Naive thymus-derived CD4-positive, alpha-beta T cell (primary cell): ENCODE measurements at places on chromosomes 7 and 10. TPM values are rescaled to one million over a fixed set of nuclear protein-coding genes. Genes with fewer than 3 reads are reported as not detected.

DNA sequence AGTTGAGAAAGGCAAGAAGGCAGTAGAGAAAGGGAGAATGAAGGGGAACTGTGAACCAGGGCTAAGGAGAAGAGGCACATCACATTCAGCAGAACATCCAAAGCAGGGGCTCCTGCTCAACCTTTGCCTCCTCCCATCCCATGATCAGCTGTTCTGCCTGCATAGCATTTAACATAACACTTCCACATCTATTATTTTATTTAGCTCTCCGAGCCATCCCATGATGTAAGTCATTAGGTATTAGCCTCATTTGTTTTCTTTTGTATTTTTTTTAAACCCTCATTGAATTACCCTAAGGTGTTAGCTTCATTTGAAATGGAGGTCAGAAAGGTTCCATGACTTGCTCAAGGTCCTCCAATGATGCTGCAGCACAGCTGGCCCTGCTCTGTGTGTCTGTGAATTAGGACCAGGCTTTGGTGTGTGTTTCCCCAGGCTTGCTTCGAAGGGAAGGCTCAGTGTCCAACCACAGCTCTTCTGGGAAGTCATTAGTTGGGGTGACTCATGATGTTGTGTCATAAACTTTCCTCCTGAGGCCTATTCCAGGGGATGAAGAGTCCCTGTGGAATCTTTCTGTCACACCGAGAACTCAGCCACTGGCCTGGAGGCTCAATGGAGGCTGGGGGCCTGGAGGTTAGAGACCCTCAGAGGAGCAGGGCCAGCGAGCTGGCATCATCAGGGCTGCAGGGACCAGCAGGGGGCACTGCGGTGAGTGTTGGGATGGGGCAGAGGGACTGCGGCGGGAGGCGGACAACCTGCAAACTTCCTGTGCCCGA lies 16.5 kb downstream of the NPFFR1 start:
- H3K27me3 ChIP-seq, result no peaks in the 10 kb centered on the region
- H3K4me1 ChIP-seq, result no peaks in the 10 kb centered on the region
- no peak overlapping the region for H3K27ac ChIP-seq
- H3K36me3 ChIP-seq, result no peaks in the 10 kb centered on the region

- H3K4me3 ChIP-seq, result no peak overlapping the region
- no peaks in the 10 kb centered on the region for H3K27me3 ChIP-seq
- H3K27ac ChIP-seq, result no peak overlapping the region
- H3K36me3 ChIP-seq, result no peaks in the 10 kb centered on the region
- no peaks in the 10 kb centered on the region for H3K4me1 ChIP-seq
These were observed 32.9 kb upstream of the CUX1 start for GRCh38 chr7:101784292-101785127.

DNA sequence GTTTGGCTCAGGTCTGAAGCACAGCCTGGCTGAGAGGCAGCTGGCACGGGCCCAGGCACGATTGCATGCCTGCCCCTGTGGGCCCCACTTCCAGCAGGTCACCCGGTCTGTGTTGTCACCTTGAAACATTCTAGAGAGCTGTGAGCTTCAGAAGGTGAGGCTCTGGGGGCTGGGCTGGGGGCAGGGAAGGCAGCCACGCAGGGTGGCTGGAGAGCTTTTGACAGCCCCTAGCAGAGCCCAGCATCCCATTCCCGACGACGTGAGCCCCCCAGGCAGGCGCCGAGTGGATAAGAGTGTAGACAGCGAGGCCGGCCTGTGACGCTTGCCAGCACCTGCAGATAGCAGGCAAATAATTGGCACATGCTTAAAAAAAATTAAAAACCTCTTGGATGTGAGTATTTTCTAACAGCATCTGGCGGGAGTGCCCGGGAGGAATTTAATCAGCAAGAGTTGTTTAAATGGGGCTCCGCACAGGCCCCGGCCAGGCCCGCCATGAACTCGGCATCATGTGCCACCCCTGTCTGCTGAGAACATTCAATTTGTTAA lies 212.0 kb upstream of the TBX20 start:
- H3K27me3 ChIP-seq, result no peaks in the 10 kb centered on the region
- no peak overlapping the region for H3K4me3 ChIP-seq
- H3K36me3 ChIP-seq, result no peaks in the 10 kb centered on the region
- H3K4me1 ChIP-seq, result no peaks in the 10 kb centered on the region

DNA sequence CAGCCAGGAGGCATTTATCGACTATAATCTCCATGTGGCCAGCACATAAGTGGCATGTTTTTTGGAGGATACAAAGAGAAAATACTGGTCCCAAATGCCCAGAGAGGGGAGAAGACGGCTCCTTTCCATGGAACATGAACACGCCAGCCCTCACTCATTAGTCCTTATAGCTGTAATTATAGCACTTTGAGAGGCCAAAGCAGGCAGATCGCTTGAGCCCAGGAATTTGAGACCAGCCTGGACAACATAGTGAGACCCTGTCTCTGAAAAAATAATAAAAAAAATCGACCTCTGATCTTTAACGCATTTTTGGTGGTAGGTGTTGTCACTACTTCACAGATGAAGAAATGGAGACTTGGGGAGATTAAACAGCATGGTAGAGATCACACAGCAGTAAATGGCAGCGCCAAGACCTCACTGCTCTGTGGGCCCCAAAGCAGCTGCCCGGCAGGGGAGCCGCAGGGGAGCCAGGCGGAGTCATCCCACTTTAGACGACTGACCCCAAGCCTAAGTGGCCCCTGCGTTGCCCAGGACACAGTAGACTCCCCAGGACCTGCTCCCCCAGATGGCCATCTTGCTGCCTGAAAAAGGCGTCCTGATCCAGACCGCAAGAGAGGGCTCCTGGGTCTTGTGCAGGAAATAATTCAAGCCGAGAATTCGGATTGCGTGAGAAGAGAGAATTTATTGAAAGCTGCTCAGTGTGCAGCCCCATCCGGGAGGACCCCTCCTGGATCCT lies 21.2 kb upstream of the PRKAG2 start:
- H3K4me1 ChIP-seq, result no peaks in the 10 kb centered on the region
- no peaks in the 10 kb centered on the region for H3K36me3 ChIP-seq
- H3K4me3 ChIP-seq, result no peak overlapping the region
- H3K27me3 ChIP-seq, result no peaks in the 10 kb centered on the region

GRCh38 chr10:828191-828590 lies 103.3 kb downstream of the LARP4B start:
- no peaks in the 10 kb centered on the region for H3K27me3 ChIP-seq
- H3K4me3 ChIP-seq, result no peak overlapping the region
- DNase-seq, result no peak

- H3K27me3 ChIP-seq, result no peaks in the 10 kb centered on the region
- no peaks in the 10 kb centered on the region for H3K36me3 ChIP-seq
- DNase-seq, result no peak
- H3K4me1 ChIP-seq, result no peaks in the 10 kb centered on the region
- no peak overlapping the region for H3K4me3 ChIP-seq
These were observed 254.3 kb downstream of the CDK14 start for GRCh38 chr7:90850471-90850870.

GRCh38 chr7:26008428-26008827 lies 143.6 kb upstream of the NFE2L3 start:
- no peaks in the 10 kb centered on the region for H3K36me3 ChIP-seq
- no peaks in the 10 kb centered on the region for H3K4me1 ChIP-seq
- no peaks in the 10 kb centered on the region for H3K27me3 ChIP-seq

- no peak overlapping the region for H3K4me3 ChIP-seq
- no peaks in the 10 kb centered on the region for H3K4me1 ChIP-seq
- no peaks in the 10 kb centered on the region for H3K27me3 ChIP-seq
- no peak for DNase-seq
- H3K36me3 ChIP-seq, result no peaks in the 10 kb centered on the region
These were observed 92.7 kb downstream of the RSU1 start for GRCh38 chr10:16724509-16724908.

DNA sequence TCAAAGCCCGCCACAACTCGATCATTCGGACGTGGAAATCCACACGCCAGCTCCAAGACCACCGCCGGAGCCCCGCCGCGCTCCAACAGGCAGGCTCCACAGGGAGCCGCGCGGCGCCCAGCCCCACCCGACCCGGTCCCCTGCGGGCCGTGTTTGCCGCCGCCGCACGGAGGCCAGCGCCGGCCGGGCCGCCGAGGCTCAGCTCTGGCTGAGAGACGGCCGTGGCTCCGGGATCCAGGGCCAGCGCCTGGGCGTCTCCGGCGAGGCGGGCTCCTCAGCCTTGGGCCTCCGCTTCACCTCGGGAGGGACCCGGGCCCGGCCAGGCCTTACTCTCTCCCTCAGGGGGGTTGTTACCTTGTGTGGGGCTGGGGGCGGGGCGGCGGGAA lies 333 bp downstream of the SMNDC1 start:
- peaks cover 24% of the 10 kb centered on the region for H3K36me3 ChIP-seq
- H3K4me1 ChIP-seq, result peaks cover 32% of the 10 kb centered on the region
- DNase-seq, result no peak
- H3K27ac ChIP-seq, result peak overlapping the region; percentile 89

GRCh38 chr7:137774793-137775201 lies 72.0 kb downstream of the DGKI start:
- no peak overlapping the region for H3K4me3 ChIP-seq
- DNase-seq, result no peak
- H3K27ac ChIP-seq, result no peak overlapping the region
- no peaks in the 10 kb centered on the region for H3K36me3 ChIP-seq

GRCh38 chr10:69217119-69217754 lies 2.9 kb upstream of the HKDC1 start:
- no peaks in the 10 kb centered on the region for H3K36me3 ChIP-seq
- H3K4me1 ChIP-seq, result peaks cover 15% of the 10 kb centered on the region
- no peak for DNase-seq
- no peaks in the 10 kb centered on the region for H3K27me3 ChIP-seq
- H3K4me3 ChIP-seq, result no peak overlapping the region

DNA sequence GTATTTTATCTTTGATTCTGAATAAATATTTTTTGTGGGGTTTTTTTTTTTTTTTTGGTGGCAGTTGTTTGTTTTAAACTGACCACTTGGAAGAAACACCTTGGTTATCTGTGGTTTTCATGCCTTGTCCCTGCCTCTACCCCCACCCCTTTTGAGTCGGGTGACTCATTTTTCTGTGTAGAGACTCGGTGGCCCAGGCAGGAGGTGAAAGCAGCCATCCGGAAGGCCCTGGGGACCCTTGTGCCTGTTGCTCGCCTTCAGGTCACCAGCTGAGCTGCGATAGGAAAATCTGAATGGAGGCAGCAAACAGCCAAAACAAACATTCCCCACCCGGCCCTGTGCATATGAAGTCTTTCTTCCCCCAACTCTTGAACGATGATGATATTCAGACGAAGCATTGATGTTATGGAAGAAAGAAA lies 22.8 kb downstream of the CYP17A1 start:
- H3K27ac ChIP-seq, result no peak overlapping the region
- H3K4me1 ChIP-seq, result no peaks in the 10 kb centered on the region
- H3K27me3 ChIP-seq, result no peaks in the 10 kb centered on the region
- no peak for DNase-seq

- H3K36me3 ChIP-seq, result no peaks in the 10 kb centered on the region
- no peaks in the 10 kb centered on the region for H3K27me3 ChIP-seq
- H3K27ac ChIP-seq, result no peak overlapping the region
- DNase-seq, result no peak
These were observed 83.6 kb downstream of the CD36 start for GRCh38 chr7:80721883-80722615.

- no peak overlapping the region for H3K27ac ChIP-seq
- no peaks in the 10 kb centered on the region for H3K27me3 ChIP-seq
- H3K4me3 ChIP-seq, result no peak overlapping the region
- H3K36me3 ChIP-seq, result no peaks in the 10 kb centered on the region
These were observed 19.1 kb upstream of the TPK1 start for GRCh38 chr7:144854839-144855424.

DNA sequence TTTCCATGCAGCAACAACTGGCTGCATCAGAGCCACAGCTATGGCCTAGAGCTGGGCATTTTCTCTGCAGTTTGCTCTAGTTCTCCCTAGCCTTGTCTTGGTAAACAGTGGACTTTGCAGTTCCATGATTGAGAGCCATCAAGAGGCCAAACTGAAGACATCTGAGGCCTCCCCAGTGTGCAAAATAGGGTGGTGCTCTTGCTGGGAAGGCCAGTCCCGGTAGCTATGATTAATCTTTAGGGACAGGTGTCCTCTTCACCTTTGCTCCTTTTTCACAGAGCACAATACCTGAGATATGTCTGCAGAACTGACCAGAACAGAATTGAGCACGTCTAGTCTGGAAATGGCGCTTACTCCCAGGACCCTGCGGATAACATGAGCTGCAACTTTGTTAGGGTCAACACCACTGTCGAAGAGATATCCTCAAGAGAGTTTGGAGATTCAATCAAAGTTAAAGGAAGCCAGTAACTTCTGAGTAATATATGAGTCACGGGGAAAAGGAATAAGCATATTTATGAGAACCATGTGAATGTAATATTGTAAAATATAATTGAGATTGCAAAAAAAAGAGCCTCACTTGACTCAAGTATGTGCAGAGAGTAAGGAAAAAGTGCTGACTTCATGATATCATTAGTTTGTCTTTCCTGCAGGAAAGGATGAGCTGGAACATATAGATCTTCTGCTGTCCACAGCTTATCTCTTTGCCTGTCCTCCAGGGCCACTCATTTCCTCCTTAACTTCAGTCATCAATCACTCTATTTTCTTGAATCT lies 76.7 kb downstream of the ANK3 start:
- H3K27me3 ChIP-seq, result no peaks in the 10 kb centered on the region
- no peak overlapping the region for H3K4me3 ChIP-seq
- H3K36me3 ChIP-seq, result no peaks in the 10 kb centered on the region
- no peak for DNase-seq
- no peak overlapping the region for H3K27ac ChIP-seq

GRCh38 chr7:26157520-26158105 lies 5.6 kb downstream of the NFE2L3 start:
- DNase-seq, result no peak
- H3K27ac ChIP-seq, result no peak overlapping the region
- peaks cover 31% of the 10 kb centered on the region for H3K4me1 ChIP-seq
- no peaks in the 10 kb centered on the region for H3K27me3 ChIP-seq

- no peak for DNase-seq
- peaks cover 7% of the 10 kb centered on the region for H3K36me3 ChIP-seq
- H3K27ac ChIP-seq, result no peak overlapping the region
- no peaks in the 10 kb centered on the region for H3K27me3 ChIP-seq
- H3K4me1 ChIP-seq, result no peaks in the 10 kb centered on the region
These were observed 74.3 kb upstream of the GATA3 start for GRCh38 chr10:7980196-7980595.

DNA sequence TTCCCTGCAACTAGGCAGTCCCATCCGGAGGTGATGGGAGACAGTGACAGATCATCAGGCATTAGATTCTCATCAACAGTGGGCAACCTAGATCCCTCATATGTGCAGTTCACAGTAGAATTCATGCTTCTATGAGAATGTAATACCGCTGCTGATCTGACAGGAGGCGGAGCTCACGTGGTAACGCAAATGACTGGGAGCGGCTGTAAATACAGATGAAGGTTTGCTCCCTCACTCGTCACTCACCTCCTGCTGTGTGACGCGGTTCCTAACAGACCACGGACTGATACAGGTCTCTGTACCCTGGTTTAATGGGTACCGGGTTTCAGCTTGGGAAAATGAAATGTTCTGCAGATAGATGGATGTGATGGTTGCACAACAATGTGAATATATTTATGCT lies 47.8 kb upstream of the PIK3AP1 start:
- H3K4me1 ChIP-seq, result no peaks in the 10 kb centered on the region
- no peaks in the 10 kb centered on the region for H3K36me3 ChIP-seq
- H3K4me3 ChIP-seq, result no peak overlapping the region
- DNase-seq, result no peak

- DNase-seq, result no peak
- no peaks in the 10 kb centered on the region for H3K4me1 ChIP-seq
- no peak overlapping the region for H3K4me3 ChIP-seq
- H3K27me3 ChIP-seq, result no peaks in the 10 kb centered on the region
- H3K27ac ChIP-seq, result no peak overlapping the region
These were observed 155.8 kb upstream of the LANCL2 start for GRCh38 chr7:55209366-55209765.

The CH25H gene
- 0.34 TPM for total RNA-seq

The GPER1 gene
- 0.13 TPM for total RNA-seq

The RPEL1 gene
- not detected for total RNA-seq

The DNTT gene
- 0.19 TPM for total RNA-seq

The C10orf67 gene
- not detected for total RNA-seq
